ENCODE measurements at places on chromosomes 16 and 17.

GRCh38 chr17:34265711-34266110 lies 4.3 kb upstream of the CCL7 start:
- no peak for DNase-seq

DNA sequence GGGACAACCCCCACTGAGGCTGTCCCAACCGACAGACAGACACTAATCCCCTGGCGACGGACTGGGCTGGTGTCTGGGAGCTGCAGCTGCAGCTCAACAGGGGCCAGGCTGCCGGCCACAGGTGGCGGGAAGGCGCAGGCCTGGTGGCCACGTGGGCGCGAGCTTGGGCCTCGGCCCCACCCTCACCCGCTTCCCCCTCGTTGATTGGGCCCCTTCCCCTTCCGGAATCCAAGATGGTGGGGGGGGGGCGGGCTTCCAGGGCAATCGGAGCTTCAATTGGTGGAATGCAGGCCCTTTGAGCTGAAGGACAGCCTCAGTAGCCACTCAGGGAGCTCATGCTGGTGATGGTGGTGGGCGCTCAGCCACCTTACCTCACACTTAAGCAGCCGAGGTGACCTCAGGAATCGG lies 8.7 kb upstream of the TBX4 start:
- DNase-seq, result no peak

DNA sequence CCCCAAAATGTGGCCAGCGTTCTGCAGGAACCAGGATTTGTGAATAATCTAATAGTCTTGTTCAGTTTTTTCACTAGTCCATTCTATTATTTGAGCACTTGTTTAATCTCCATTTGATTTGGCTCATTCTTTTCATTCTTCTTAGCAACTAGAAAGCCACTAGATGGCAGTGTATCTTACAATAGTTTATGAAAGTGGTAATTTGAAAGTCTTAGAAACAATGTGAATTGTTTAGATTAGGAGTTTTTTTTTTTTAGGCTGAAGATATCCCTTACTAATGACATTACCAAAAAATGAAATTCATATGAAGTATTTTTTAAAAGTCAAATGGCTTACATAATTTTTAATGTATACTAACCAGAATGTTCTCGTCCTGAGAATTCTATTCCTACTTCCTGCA lies 6.7 kb downstream of the ERI2 start:
- no peak for DNase-seq

- DNase-seq, result no peak
Observed at GRCh38 chr17:44222112-44222869, 2.8 kb upstream of the UBTF start.

DNA sequence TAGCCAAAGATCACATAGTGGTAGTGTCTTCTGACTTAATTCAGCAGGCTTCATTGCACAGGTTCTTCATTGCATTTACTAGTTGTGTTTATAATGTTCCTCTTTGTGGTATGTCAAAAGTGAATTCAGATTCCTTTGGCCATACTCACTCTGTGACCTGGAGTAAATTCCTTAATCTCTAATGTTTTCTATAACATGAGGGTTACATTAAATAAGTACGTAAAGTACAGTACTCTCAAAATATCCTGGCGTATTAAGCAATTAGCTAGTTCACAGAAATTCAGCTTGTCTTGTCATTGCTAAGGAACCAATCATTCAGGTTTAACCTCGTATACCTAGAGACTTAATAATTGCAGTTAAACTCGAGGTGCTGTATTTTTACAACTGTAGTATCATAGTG lies 4.2 kb downstream of the RPS6KB1 start:
- DNase-seq, result no peak

GRCh38 chr17:6356562-6356961 lies 78.4 kb downstream of the AIPL1 start:
- DNase-seq, result no peak

DNA sequence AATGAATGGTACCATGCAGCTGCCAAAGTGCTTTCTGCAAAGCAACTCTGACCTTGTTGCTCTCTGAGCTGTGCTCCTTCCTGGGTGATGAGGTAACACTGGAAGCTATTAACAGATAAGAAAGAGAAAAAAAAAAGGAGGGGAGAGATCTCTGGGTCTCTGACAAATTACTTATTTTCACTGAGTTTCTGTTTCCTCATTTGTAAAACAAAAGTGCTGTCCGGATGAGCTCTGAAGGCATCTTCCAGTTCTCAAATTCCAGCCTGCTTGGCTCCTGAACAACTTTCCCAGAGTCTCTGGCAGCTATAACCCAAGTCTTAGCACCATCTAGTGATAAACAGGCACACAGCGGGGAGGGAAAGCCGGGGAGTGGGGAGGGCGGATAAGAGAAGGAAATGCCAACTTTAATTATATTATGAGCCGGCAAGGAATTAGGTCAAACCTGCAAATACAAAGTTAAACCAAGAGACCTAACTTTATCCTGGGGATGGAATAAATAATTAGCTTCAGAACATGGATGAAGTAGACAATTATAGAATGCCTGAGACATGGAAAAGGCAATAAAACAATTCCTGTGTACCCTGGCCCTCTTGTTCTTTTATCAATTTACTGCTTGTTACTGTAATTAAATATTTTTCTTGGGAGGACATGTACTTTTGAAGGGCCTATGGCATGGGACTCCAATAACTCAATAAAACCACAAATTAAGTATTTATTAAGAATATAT lies 61.3 kb upstream of the KIFC3 start:
- DNase-seq, result no peak

DNA sequence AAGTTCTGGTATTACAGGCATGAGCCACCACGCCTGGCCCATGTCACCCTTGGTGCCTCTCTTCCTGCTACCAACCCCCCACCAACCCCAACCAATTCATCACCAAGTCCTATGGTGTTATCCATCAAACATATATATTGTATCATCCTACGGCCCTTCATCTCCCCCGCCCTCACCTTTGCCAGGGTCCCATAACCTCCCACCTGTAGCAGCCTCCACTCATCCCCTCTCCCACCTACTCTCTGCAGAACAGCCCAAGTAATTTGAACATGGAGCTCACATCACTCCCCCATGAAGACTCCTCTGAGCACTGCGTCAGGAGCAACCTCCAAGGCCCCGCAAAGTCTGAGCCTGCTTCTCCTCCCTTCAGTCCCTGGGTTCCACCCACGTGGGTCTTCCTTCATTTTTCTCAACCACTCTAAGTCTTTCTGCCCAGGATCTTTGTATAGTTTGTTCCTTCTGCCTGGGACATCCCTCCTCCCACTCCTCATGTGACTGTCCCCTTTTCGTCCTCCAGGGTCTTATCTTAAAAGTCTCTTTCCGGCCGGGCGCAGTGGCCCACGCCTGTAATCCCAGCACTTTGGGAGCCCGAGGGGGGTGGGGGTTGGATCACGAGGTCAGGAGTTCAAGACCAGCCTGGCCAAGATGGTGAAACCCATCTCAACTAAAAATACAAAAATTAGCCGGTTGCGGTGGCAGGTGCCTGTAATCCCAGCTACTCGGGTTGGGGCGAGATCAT lies 7.0 kb upstream of the HID1 start:
- no peak for DNase-seq

GRCh38 chr16:85905110-85906095 lies 6.4 kb downstream of the IRF8 start:
- DNase-seq, result no peak

- DNase-seq, result no peak
Observed at GRCh38 chr17:50203086-50203485, 1.7 kb upstream of the COL1A1 start.

DNA sequence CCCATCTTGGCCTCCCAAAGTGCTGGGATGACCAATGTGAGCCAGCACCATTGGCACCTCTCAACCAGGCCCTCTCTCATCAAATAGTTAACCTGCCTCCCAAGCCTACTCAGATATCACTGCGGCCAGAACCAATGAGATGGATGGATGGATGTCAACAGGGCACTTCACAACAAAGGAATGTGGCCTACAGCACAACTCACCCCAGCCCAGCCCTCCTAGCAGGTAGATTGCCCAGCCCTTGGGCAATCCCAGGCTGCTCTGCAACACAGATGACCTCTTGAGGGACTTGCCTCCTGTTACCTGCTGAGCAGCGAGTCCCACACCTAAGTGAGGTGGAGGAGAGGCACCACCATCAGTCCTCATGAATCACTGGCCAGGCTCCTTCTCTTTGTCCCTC lies 22.6 kb upstream of the KIFC3 start:
- no peak for DNase-seq

DNA sequence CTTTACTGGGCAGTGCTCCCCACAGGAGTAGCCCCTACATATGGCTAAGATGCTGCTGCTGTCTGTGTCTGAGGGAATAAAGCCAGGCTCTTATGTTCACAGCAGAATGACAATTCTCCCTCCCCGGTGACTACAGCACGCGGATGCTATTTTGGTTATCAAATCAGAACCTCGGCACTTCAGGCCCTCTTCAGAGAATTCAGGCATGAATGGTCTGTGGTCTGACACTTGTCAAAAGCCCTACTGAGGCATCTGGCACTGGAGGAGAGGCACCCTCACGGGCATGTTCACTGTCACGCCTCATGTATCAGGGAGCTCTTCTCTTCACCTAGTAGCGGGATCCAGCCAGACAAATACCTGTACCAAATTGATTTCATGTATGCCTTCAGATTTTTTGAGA lies 30.4 kb downstream of the KIAA0513 start:
- no peak for DNase-seq

DNA sequence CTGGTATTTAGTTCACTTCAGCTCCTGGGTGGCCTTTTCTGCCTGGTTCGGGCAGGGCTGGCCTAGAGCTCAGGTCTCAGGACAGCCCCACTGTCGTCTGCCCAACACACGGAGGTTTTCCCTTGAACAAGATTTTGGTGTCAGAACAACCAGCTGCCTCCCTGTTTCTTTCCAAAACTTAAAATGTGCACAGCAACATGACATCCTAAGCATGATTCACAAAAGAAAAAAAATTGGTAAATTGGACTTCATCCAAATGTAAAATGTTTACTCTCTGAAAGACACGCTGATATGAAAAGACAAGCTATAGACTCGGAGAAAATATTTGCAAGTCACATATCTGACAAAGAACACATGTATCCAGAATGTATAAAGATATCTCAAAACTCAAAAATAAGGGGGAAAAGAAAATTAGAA lies 197.8 kb upstream of the CHMP6 start:
- DNase-seq, result no peak

- DNase-seq, result no peak
Observed at GRCh38 chr17:49676276-49676868, 1.5 kb downstream of the SPOP start.

GRCh38 chr17:80662557-80662956 lies 117.9 kb downstream of the RPTOR start:
- no peak for DNase-seq

- DNase-seq, result no peak
Observed at GRCh38 chr17:29163563-29163962, 16.6 kb downstream of the MYO18A start.

DNA sequence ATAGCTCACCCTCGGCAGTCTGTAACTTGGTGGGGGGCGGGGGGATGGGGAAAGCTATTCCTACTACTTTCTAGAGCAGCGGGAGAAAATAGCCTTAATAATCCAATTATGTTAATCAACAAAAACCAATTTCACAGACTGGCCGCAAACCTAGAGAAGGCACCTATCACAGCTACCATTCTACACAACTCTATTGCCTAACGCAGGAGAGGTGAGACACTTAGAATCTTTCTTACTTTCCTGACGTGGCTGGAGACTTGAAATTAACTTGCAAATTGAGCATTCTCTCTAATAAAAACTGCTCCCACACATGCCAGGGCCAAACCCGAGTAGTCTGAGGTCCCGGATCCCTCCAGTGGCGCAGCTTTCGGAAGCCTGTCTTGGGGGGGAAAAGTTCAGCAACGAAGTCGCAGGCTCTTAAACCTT lies 794 bp downstream of the SMG6 start:
- no peak for DNase-seq

- no peak for DNase-seq
Observed at GRCh38 chr16:87922250-87922871, 14.0 kb downstream of the CA5A start.

DNA sequence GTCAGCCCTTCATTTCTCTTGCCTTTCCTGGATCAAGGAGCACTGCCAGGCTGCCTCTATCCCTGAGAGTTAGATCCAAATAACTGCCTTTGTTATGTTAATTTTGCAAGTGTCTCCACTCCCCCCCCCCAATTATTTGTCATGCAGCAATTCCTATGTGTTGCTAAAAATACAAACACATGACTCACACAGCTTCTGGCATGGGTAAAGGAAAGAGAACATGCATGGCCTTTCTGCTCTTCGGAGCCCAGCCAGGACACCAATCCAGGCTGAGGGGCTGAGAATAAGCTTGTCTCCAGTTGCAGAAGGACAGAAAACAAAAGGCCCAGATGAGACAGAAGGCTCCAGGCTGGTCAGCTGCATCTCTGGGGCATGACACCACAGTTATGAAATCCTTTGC lies 148.0 kb upstream of the TNRC6C start:
- no peak for DNase-seq

GRCh38 chr16:31435341-31436220 lies 7.0 kb downstream of the ZNF843 start:
- no peak for DNase-seq

DNA sequence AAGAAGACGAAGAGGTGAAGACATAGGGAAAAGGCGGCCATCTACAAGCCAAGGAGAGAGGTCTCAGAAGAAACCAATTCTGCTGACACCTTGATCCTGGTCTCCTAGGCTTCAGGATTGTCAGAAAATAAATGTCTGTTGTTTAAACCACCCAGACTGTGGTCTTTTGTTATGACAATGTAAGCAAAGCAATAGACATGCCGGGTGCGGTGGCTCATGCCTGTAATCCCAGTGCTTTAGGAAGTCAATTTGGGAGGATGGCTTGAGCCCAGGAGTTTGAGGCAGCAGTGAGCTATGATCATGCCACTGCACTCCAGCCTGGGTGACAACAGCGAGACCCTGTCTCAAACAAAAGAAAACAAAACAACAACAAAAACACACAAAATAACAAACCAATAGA lies 64.4 kb downstream of the HAPSTR1 start:
- no peak for DNase-seq

- DNase-seq, result no peak
Observed at GRCh38 chr17:48720266-48721008, 1.9 kb downstream of the PRAC1 start.

DNA sequence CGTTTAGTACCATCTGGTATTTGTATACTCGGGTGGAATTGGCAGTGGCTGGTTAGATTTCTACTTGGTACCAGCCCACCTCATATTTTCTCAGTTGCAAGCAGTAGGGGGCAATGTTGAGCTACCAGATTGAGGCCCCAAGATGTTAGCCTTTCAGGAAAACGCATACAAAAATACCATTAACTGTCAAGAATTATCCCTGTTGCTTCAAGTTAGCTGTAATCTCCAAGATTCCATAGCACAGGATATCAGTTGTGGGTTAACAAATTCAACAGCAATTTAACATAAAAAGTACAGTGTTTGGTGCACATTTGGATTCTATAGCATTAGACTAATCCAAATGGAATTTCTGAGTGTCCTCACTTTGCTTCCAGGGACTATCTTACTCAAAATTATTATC lies 188.2 kb downstream of the FTO start:
- peak; percentile 29 for DNase-seq

- DNase-seq, result no peak
Observed at GRCh38 chr17:28391401-28391800, 14.6 kb downstream of the SLC46A1 start.

- DNase-seq, result no peak
Observed at GRCh38 chr17:73311428-73311780, 397 bp downstream of the CDC42EP4 start.

- no peak for DNase-seq
Observed at GRCh38 chr17:15249487-15249886, 15.6 kb downstream of the PMP22 start.

GRCh38 chr16:28304214-28304613 lies 11.9 kb downstream of the SBK1 start:
- no peak for DNase-seq

- DNase-seq, result no peak
Observed at GRCh38 chr16:24935336-24935735, 79.8 kb downstream of the ARHGAP17 start.

Data from stimulated activated CD4-positive, alpha-beta T cell treated with anti-CD3 and anti-CD28 coated beads, Interleukin-4, amount 100 ng/mL, for 48 hours (primary cell).